ENCODE measurements at places on chromosomes 12 and 14.

DNA sequence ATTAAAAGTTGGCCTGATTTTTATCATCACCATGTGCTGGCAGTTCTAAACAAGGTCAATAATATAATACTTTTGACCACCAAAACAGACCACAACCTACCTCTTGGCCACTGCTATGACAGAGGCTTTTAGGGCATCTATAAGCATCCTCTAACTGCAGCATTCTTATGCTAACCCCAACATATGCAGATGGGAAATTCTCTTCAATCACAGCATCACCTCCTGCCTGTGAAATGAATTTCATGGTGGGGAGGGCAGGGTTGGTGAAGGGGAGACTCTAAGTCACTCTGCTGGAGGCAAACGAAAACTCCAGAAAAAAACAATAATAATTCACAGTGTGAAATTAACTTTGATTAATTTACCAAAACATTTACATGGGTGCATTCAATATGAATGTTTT lies 78.8 kb upstream of the FAR2 start:
- no peak for DNase-seq

GRCh38 chr14:31785574-31785973 lies 224.4 kb downstream of the NUBPL start:
- DNase-seq = no peak

- DNase-seq = no peak
These were observed 9.5 kb downstream of the NDRG2 start for GRCh38 chr14:21015312-21015711.

DNA sequence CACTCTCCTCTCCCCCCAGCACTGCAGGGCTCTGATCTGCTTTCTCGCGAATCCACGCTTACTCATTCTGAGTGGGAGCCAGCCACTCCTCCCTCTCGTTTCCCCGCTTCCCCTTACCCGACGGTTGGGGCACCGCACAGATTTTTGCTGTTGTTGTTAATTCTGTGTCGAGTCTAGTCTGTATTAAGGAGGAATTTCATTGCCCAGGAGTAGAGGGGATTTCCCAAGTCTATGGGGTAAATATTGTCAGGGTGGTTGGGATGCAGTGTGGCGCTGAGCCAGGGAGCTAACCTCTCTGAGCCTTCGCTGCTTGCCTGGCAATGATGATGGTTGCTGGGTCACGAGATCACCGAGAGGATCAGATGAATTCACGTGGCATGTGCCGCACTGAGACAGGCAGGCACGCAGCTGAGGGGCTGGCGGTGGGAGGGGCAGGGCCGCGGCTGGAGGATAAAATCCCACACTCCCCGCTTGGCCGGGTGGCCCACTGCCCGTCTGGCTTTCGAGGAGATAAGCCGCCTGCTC lies 18.5 kb downstream of the NCOR2 start:
- no peak for DNase-seq

DNA sequence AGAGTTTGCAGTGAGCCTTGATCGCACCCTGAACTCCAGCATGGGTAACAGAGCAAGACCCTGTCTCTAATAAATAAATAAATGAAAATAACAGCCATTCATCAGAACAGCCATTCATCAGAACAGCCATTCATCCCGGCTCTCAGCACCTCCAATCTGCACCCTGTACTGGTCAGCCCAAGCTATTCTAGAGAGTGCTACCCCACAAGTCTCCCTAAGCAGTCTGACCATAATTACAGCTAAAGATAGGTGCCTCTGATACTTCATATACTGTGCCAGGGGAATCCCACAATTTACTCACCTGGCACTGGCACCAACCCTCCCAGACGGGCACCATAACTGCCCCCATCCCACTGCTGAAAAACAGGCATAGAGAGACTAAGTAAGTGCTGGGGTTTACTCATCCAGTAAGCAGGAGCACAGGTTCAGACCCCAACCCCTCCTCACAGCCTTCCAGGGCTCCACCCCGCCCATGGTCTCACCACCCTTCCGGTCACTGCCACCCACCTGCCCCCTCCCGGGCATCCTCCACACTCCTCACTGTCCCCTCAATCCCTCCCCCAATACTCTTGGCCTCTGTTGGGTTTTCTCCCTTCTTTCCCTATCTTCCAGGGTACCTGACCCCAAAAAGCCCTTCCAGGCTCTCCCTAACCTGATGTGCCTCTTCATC lies 15.2 kb upstream of the EIF5 start:
- no peak for DNase-seq

DNA sequence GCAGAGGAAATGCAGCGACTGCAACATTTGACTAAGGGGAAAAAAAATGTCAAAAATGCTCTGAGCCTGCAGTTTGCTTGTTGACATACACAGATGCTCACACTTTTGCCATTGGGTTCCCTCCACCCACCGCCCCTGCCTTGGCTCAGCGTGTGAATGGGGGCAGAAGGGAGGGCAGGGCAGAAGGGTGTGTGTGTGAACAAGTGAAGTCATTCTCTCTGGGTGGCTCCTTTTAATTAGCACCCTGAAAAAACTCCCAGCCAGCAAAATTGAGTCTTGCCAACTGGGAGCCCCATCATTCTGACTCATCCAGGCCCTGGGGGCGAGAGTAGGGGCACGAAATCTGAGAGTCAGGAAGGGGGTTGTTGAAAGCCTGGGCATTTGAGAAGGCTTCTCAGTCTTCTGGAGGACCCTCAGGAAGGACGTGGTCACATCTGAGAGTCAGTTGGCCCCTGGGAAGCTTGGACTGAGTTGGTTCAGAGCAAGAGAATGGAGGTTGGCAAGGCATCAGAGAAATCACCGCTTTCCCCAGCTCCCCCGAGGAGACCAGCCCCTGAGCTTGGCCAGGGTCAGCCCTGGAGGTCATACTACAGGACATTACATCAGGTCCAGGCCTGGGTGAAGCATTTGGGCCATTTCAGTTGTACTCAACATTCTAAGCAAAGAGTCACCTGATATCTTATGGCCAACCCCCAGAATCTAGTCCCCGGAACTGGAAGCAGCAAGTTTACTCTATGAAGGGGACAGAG lies 22.7 kb upstream of the KRT78 start:
- DNase-seq = peak; percentile 61

DNA sequence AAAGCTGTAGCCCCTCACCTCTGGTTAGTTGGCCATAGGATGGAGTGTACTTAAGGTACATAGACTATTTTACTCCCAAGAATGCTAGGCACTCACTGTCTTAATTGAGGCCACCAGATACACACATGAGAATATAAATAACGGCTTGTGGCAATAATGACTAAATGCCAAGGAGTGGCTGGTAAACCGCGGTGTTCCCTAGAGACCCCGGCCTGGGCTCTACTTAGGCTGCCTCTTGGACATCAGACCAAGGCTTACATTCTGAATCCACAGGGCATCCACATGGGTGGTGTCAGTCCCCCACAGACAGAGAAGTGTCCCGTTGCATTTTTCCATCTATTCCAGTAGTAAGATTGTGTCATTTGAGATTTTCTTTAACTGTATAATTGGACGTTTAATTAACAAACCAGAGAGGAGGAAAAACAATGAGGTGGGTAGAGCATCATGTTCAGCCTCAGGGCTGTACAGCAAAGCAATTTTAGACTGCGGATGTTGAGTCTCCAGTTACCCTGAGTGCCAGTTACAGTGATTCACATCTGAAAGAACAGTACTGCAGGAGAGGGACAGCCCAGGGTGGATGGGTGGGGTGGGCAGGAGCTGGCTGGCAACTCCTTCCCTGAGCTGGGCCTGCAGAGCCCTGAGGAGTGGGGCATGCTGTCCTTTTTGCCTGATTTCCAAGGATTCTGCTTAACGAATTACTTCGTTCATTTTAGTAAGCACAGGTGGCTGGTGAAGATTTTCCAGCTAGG lies 20.5 kb downstream of the CKB start:
- DNase-seq = no peak

GRCh38 chr12:82277582-82277981 lies 80.6 kb downstream of the CCDC59 start:
- no peak for DNase-seq

DNA sequence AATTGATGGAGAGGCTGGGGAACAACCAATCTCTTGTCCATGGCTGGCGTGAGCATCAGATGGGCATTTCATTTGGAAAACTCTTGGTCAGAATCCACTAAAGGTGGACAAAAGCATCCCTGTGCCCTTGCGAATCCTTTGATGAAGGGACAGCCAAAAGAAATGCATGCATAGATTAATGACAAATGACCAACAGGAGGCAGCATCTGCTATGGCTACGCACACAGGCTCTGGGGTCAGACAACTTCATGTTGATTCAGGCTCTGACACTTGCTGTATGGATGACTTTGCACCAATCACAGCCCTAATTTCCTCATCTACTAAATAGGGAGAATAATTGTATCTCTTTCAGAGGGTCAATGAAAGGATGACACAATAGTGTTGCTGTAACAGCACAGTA lies 117.5 kb downstream of the ASCL4 start:
- DNase-seq = no peak

GRCh38 chr14:55976655-55977054 lies 141.6 kb upstream of the PELI2 start:
- no peak for DNase-seq

GRCh38 chr14:52254086-52254485 lies 13.4 kb upstream of the PTGDR start:
- no peak for DNase-seq

GRCh38 chr14:33017016-33017415 lies 78.3 kb downstream of the NPAS3 start:
- no peak for DNase-seq

- no peak for DNase-seq
These were observed 152.9 kb downstream of the RBM19 start for GRCh38 chr12:113813229-113813541.

- DNase-seq = no peak
These were observed 53.2 kb upstream of the FBXO21 start for GRCh38 chr12:117243488-117243887.

- no peak for DNase-seq
These were observed 413.5 kb downstream of the CCDC91 start for GRCh38 chr12:28603801-28604200.

All from fibroblast of skin of left quadriceps (primary cell).